ENCODE measurements at places on chromosomes 13 and 19.
A peak's percentile ranks its signal among the peaks of the same experiment; 100 is the strongest.

DNA sequence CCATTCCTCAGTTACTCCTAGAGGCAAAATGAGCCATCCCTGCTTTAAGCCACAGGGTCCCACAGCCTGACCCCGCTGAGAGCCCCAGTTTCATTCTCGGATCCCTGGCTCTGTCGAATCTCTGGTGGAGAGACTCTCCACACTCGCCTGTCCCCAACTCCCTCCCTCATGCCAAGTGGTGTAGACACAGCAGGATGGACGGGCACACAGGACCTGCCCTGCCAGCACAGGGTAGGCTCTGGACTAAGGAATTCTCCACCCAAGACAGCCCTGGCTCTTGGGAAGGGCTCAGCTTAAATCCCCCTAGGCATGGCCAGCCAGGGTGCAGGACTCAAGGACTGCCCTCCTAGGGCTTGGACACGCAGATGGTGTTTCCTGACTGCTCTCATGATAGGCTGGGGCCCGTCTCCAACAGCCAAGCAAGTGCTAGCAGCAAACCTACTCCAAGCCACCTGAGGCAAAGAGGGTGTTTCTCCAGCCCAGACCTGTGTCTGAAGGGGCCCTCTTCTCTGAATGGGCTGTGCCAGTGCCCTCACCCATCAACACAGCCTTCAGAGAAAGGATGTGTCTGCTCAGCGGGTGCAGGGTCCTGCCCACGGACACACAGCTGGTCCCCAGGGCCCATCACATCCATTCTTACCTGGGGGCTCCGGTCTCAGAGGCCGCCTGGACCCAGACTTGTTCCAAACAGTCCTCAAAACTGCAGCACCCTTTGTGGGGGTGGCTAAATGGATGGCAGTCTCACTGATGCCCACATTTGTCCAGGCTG is 65.3 kb downstream of the PEPD start:
- no peak for DNase-seq

GRCh38 chr13:75715601-75716523 is 79.7 kb downstream of the LMO7 start:
- DNase-seq = no peak

GRCh38 chr13:89457977-89458376 is 1786.8 kb downstream of the SLITRK5 start:
- no peak for DNase-seq

DNA sequence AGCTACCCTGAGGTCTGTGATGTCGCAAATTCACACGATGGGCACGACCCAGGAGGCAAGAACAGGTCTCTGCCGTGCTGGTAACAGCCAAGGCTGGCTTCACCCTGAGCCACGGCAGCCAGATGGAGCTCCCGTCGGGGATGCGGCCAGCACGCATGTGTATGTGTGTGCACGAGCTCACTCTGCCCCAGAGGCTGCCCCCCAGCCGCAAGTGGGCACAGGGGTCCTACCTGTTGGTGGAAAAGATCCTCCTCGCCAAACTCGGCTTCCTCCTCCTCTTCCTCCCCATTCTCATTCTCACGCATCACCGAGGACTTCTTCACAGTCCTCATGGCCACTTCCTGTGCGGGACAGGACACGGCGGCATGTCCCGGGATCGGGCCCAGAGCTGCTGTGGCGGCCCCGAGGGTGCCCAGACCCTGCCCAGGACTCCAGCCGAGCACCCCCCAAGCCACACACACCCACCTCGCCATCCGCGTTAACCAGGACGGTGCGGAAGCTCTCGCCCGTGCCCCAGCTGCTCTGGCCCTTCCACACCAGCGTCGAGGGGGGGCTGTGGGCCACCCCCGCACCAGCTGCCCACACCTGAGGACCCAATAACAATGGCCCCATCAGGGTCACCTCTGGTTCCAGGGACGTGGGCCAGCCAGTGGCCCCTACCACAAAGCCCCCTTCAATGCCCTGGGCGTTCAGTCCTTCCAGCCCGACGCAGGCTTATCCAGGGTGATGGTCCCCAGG is 4.1 kb upstream of the TIMM13 start:
- no peak for DNase-seq

DNA sequence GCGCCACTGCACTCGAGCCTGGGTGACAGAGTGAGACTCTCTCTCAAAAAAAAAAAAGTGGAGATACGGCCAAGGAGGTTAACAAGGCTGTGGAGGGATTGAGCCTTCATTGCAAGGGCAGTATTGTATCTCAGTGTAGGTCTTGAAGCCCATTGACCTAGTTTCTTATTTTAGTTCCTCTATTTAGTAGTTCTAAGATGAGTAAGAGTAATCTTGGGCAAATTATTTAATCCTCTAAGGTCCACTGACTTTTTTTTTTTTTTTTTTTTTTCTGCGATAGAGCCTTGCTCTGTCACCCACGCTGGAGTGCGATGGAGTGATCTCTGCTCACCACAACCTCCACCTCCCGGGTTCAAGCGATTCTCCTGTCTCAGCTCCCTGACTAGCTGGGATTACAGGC is 14.3 kb upstream of the ILF3 start:
- no peak for DNase-seq

- DNase-seq = no peak
These were observed 1317.9 kb upstream of the SPRY2 start for GRCh38 chr13:81658598-81659370.

DNA sequence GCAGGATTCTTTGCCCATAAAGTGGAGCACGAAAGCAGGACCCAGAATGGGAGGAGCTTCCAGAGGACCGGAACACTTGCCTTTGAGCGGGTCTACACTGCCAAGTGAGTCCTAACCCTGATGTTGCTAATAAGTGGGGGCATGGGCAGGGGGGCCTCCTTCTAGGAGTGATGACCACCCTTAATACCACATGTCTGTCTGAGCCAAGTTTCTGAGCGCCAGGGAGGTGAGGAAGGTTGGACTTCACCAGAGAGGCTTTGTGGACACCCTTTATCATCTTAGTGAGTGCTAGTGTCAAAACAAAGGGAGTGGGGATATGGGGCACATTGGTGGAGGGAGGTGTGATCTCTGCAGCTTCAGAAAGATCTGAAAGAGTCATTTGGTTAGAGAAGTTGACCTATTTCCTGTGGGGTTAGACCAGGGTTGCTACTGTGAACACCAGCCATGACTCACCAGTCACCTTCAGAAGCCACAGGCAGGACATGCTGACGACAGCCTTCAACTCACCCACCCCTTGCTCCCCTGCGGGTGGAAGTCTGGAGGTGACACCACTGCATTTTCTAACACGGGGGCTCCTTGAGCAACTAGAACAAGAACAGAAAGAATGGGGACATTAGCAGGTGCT is 8.8 kb downstream of the ALOX5AP start:
- peak; percentile 89 for DNase-seq

DNA sequence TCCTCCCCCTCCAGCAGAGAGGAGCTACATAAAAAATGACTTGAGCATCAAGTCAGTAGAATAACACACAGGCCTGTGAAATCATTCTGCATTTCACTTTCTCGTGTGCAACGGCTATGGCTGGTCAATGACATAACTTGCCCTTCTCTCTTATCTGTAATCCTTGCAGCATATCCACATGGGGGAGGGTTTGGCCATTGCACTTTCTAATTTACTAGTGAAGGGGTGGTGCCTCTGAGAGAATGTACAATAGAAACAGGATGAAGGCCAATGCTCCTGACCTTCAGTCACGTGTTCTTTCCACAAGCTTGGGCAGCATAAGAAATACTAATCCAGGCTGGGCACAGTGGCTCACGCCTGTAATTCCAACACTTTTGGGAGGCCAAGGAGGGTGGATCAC is 641.0 kb upstream of the ARGLU1 start:
- no peak for DNase-seq

DNA sequence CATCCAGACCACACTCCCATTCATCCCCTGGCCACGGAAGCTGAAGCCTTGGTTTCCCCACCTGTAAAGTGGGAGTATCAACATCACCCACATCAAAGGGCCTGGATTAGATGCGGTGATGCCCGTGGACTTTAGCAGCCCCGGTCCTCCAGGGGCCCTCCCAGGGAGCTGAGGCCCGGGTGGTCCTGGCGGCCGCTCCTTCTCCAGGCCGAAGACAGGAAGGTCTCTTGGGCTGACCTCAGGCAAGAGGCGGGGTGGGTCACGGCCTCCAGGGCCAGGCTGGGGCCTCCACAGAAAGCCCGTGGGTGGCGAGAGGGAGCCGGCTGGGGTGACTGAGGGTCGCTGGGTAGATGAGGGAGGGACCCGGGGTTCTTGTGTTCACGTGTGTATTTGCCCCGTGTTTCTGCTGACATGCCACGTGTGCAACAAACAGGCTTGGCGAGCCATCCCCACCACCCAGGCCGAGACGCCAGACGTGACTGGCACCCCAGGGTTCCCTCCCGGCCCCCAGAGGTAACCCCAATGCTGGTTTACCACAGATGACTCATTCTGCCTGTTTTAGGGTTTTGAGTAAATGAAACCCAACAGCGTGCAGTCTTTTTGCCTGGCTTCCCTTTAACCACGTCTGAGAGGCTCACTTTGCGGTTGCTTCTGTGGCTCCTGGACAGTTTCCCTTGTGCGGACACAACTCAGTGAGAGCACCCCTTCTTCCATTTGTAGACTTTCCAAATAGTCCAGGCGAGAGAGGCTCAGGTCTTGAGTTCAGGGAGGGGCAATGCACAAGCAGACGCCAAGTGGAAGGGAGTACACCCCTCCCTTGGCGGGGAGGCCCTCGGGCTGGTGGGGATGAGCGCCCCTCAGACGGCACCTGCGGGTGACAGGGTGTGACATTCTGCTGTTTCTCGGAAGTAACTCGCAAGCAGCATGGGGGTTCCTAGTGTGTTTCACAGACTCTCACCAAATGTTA is 42.9 kb downstream of the C13orf46 start:
- peak; percentile 39 for DNase-seq

- no peak for DNase-seq
These were observed 583.4 kb upstream of the SLITRK5 start for GRCh38 chr13:87087741-87088140.

DNA sequence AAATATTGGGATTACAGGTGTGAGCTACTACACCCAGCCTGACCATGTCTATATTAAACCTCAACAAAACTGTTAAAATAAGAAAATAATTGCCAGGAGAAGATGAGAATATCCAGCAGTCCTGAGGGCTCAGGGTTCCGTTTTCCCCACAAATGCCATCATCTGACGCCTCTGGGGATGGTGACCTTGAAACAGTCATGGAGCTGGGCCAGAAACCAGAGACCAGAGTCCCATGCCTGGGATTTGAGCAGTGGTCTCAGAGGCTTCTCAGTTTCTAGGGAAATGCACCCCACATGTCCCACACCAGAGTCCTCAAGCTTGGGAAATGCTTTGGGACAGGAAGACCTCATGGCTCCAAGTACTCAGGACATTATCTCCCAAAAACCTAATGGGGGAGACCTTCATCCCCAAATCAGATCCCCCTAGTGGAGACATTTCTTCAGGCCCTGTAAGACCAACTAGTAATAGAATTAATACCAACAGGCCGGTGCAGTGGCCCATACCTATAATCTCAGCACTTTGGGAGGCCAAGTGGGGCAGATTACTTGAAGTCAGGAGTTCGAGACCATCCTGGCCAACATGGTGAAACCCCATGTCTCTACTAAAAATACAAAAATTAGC is 2.9 kb upstream of the MAP1S start:
- DNase-seq = no peak

DNA sequence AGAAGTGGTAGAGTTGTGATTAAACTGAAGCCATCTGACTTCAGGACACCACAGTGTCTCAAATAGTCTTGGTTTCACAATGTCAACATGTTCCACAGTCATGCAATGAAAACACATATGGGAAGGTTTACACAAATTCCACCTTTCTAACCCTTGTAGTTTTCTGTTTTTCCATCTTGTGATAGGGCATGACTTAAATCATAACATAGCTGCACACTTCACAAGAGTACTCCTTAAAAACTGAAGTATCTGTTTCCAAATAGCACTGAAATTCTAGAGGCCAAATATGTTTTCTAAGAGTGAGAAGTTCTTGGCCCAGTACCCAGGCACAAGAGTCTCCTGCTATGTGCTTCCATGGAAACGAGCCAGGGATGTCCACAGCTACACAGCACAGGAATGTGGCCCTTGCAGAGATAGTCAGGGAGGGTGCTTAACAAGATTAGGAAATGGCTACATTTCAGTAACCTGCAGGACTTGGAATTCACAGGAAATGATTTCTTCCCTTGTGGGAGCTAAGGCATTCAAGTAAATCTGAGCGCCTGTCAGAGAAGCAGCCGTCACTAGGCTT is 269.1 kb downstream of the NDFIP2 start:
- DNase-seq = no peak

DNA sequence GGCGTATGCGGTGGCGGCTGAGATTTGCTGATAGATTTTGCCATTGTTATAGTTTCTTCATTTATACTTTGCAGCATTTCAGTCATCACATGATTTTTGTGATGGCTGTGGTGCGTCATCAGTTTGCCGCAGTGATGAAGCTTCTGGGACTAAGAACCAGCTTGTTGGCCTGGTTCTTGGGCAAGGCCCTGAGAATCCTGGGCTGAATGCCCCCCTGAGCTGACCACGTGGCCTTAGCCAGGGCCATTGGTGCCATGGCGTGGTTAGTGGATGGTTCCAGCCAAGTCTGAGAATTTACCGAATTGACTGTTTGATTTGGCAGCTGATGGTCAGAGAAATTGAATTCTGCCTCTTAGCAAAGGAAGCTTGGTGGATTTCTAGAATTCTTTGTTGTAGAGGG is 17.8 kb downstream of the GATAD2A start:
- no peak for DNase-seq

GRCh38 chr19:51480590-51480989 is 2.3 kb downstream of the CEACAM18 start:
- DNase-seq = no peak

- no peak for DNase-seq
These were observed 19.8 kb downstream of the TMEM272 start for GRCh38 chr13:51825165-51825592.

- DNase-seq = no peak
These were observed 2.9 kb upstream of the PPP6R1 start for GRCh38 chr19:55261671-55262126.

GRCh38 chr13:99982036-99982730 is 599 bp downstream of the ZIC2 start:
- peak; percentile 37 for DNase-seq

DNA sequence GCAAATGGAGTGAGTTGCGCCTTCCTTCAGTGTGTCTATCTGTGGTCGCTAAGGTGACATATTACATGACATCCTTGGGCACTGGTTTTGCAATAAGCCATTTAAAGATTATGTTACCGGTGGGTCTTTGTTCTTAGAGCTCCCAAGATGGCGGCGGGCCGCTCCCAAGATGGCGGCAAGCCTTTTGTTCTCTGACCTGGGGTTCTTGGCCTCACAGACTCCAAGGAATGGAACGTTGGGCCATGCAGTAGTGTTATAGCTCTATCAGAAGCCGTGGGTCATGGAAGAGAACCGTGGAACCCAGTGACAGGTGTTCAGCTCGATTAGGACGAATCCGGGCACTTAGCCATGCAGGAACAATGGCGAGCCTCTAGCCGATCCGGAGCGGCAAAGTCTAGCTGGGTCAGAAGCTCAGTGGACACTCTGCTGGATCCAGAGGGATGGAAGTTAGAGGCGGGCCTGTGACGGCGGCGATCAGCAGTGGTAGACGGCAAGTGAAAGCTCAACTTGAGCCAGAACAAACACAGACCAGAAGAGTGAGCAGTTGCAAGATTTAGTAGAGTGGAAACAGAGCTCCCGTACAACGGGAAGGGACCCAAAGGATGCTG is 188.6 kb downstream of the TEX29 start:
- no peak for DNase-seq

Measured in CD4-positive, alpha-beta T cell treated with Interferon alpha-2 for 1 hour (primary cell).